CD8-positive, alpha-beta T cell (primary cell): ENCODE measurements at places on chromosomes 16 and 17. TPM values are rescaled to one million over a fixed set of nuclear protein-coding genes. Genes with fewer than 3 reads are reported as not detected.

DNA sequence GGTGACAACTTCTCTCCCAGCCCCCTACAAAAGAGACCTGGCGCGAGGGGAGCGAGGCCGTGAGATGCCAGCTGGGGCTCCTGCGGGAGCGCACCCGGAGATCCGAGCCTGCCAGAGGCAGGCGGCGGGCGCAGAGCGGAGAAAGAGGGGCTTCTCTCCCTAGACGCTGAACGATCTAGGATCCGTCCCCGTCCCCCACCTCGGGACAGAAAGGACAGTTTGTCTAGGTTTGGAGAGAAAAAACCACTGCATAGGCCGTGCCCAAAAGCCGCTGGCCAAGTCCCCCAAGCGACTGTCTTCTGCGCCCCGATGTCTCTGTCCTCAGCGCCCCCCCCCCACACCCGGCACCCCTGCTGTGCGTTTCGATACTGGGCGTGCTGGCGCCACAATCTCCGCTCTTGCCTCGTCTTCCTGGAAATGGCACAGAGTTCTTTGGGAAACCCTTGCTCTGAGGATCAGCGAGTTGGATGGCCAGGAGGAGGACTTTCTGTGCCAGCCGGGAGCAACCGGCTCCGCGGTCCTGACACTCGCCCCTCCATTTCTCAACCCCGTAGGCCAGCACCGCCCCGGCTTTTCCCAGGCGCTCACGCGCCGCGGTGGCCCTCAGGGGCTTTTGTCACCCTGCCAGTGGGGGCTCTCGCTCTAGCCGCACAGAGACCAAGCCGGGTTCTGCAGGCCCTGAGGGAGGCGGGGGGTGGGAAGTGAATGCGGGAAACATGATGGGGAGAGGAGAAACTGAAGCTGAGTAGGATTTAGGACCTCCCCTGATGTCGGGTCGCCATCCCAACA, 1.0 kb downstream of the SSTR2 start:
- DNase-seq, result no peak

The CD300LB gene
- total RNA-seq, result not detected

GRCh38 chr17:59838052-59838916, 54.5 kb downstream of the TUBD1 start:
- no peak for DNase-seq

The ZNF629 gene
- total RNA-seq, result 1.7 TPM

GRCh38 chr16:31328322-31329052, 26.5 kb upstream of the ITGAX start:
- no peak for DNase-seq

GRCh38 chr16:47970291-47970931, 185.4 kb downstream of the ABCC12 start:
- no peak for DNase-seq

- DNase-seq, result peak; percentile 12
Measured at GRCh38 chr16:80027007-80027965, 426.7 kb upstream of the MAF start.

GRCh38 chr17:41008811-41009210, at the start of gene KRTAP3-1:
Gene KRTAP3-1, minus strand, starts transcription at chr17:41009128. Its CDS starts 54 bp downstream, at chr17:41009074.
- no peak for DNase-seq

- DNase-seq, result no peak
Measured at GRCh38 chr17:34673995-34674890, 94.9 kb downstream of the TMEM132E start.

DNA sequence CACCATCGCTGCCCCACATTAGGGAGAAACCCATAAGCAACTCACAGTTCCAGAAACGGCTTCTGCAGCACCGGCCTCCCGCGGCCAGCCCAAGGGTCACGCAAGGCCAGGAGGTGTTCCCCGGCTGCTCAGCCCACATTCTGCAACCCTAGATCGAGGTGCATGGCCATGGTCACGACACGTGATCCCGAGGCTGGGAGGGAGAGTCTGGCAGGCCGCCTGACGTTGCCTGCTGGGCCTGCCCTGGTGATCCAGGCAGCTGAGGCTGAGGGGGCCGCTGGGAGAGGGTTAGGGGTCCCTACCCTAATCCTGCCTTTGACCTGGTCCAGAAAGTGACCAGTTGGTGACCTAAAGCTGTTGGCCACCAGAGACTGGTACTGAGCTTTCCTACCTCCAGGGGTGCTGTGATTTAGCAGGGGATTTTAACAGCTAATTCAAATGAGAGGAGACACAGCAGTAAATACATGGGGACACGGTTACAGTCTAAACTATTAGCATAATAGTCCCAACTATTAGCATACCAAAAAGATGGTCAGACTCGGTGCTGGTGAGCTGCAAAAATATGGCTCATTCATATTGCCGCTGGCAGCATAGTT, 97.4 kb upstream of the CIBAR2 start:
- DNase-seq, result no peak

The GPR179 gene
- not detected for total RNA-seq

DNA sequence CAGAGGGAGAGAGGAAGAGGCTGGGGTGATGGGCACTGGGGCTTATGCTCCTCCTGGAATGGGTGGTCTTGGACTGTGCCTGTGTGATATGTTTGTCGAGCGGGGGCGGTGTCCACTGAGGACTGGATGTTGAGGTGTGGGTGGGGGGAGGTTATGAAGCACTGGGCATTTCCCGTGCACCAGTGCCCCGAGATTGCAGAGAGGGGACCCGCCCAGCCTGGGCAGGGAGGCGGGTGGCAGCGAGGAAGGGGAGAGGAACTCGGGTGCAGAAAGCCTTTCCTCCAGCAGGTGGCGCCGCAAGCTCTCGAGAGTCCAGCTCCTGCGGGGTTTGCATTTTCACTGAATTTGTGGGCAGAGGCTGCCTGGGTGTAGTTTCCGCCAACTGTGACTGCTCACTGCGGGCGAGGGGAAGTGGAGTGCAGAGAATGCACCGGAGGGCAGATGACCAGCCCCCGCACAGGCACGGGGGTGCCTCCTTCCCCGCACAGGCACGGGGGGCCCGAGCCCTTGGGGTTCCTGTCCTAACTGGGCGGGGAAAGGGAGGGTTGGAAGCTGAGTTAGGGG, 190.6 kb downstream of the SEC14L1 start:
- DNase-seq, result peak; percentile 93

- no peak for DNase-seq
Measured at GRCh38 chr17:77476498-77476897, 335.7 kb downstream of the SEC14L1 start.

The BCAR1 gene
- not detected for total RNA-seq

- no peak for DNase-seq
Measured at GRCh38 chr17:48901241-48901640, 7.0 kb upstream of the UBE2Z start.

- no peak for DNase-seq
Measured at GRCh38 chr17:83150369-83151055, 71.1 kb downstream of the METRNL start.

DNA sequence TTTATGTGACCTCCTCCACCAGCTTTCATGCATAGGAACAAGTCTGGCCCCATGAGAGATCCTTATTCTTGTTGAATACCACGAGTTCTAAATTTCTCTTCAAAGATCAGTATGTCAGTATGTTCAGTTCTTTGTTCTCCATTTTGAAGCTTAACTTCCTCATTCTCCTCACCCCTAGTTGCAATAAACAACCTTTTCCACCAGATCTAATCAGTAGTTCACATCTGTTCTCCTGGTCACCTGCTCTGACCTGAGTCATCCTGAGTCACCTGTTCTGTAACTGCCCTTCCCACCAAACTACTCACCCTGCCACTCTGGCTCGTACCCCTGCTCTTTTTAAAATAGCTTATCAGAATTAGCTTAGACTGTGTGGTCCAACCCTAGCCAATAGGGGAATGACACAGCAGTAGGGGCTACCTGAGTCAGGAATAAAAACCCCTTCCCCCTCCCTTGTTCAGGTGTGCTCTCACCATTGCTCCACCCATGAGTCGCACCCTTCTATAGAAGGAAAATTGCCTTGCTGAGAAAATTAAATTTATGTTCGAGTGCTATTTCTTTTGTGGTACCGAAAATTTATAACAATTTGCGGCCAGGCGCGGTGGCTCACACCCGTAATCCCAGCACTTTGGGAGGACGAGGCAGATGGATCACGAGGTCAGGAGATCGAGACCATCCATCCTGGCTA, 94.6 kb downstream of the EMP2 start:
- no peak for DNase-seq

- no peak for DNase-seq
Measured at GRCh38 chr17:48985436-48986245, 11.5 kb upstream of the IGF2BP1 start.

- no peak for DNase-seq
Measured at GRCh38 chr16:56898847-56899246, 33.1 kb upstream of the HERPUD1 start.

DNA sequence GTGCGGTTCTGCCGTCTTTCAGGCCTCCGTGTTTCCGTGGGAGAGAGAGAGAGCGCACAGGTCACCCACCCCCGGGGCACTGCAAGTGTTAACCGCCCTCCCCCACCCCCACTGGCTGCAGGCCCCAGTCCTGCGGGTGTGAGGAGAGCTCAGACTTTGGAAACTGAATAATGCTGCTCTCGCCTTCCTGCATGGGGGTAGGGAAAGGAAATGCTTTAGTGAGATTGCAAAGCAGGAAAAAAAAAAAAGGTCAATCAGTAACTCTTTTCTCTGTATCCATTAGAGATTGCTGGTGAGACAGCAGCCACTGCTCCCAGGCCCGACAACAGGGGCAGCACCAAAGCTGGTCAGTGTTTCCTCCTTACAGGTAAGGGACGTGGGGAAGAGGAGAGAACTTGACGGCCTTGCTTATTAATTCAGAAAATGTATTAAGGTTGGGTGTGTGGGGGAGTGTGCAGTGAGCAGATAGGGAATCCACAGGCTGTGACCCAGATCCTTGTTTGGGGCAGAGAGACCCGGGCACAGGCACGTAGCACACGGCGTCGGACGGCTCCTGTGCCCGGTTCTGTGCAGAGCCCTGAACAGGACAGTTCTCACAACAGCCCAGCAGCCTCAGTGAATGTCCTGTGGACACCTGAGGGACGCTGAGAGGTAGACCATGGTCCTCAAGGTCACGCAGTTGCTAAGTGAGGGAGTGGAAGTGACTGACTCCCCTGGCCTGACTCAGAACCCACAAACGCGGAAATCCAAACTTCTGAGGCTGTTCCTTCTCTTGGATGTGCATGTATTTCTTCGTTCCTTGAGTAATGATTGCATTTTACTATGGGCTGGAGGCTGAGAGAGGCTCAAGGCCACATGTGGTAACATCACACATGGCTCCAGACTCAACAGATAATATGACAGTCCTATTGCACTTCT, 156.5 kb downstream of the FOXL1 start:
- no peak for DNase-seq

GRCh38 chr16:56633535-56633934, 1.1 kb downstream of the MT1M start:
- no peak for DNase-seq

DNA sequence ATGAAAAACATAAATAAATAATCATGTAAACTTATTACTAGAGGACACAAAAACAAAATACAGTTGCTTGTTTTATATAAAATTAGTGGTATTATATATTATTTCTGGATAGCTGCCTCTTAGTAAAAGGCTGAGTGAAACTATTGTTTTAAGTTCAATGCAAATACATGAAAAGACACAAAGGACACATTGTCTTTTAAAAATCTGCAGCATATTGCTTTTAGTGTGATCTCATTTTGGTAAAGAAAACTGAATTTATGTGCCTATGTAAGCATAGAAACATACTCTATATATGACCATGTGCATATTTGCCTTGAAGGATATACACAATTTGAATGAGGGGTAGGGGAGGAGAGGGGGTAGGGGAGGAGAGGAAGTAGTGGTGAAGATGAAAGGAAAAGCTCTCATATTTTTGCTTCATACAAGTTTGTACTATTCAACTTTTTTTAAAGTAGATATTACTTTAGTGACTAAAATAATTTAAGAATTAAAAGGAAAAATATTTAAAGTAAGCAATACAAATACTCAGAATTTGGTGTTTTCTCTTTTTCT, 5.8 kb downstream of the ABCA10 start:
- DNase-seq, result no peak

DNA sequence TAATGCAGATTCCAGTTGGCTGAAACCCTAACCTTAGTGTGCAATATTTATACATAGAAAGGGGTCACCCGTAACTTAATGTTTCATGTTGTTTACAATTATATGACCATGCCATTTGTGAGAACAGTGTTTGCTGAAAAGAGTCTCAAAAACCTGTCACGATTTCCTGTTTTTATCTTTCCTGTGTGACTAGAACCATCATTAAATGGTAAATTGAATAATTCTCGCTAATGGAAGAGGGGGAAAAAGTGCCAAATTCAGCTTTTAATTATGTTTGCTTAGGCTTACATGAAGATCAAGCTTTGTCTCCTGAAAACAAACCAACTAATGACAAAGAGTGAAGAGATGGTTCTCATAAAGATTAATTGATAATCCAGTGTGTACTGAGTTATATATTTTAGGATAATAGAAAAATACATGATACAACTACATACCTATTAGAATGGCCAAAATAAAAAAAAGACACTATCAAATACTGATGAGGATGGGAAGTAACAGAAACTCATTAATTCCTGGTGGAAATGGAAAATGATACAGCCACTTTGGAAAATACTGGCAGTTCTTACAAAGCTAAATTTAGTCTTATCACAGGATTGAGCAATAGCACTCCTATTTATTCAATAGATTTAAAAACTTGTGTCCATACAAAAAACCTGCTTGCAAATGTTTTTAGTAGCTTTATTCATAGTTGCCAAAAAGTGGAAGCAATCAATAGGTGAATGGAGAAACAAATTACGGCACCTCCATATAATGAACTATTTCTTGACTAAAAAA, 141.7 kb downstream of the CDK5R1 start:
- DNase-seq, result no peak

- no peak for DNase-seq
Measured at GRCh38 chr17:60887614-60888028, 210.0 kb downstream of the BCAS3 start.

DNA sequence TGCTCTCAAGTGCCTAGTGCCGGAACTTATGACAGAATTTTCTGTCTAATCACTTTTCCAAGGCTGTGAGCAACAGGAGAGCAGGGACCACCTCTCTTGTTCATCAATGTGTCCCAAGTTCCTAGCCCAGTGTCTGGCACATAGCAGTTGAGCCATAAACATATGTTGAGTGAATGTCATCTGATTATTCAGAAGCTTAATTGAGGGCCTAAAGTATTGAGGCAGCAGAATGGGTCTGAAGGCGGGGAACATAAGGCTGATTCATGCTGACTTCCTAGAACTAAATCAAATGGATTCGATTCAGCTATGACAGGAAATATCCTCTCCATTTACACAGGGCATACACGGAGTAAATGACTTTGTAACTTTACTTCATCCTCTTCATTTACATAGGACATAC, 438.0 kb upstream of the ZFHX3 start:
- DNase-seq, result no peak

The KRTAP3-1 gene
- not detected for total RNA-seq

- no peak for DNase-seq
Measured at GRCh38 chr16:19085679-19086200, 18.3 kb downstream of the COQ7 start.

DNA sequence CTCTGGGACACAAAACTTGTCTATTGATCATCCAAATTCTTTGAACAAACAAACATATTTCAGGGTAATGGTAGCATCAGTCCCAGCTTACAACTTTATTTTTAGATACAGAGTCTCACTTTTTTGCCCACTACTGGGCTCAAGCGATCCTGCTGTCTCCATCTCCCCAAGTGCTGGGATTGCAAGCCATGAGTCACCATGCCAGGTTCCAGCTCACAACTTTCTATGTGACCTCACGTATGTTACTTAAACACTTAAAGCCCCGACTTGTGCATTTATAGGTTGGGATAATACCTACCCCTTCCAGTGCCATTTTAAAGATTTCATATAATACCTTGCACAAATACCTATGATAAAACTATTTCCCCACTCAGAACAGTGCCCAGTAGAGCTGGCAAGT, 42.0 kb upstream of the KSR1 start:
- no peak for DNase-seq

The TMEM235 gene
- total RNA-seq, result not detected

GRCh38 chr17:17783116-17783824, 53.5 kb downstream of the SREBF1 start:
- DNase-seq, result peak; percentile 65

The IL34 gene
- 0.86 TPM for total RNA-seq
